ENCODE measurements at places on chromosomes 2 and 18.

- DNase-seq = no peak
These were observed 138.4 kb downstream of the OTX1 start for GRCh38 chr2:63189026-63189425.

DNA sequence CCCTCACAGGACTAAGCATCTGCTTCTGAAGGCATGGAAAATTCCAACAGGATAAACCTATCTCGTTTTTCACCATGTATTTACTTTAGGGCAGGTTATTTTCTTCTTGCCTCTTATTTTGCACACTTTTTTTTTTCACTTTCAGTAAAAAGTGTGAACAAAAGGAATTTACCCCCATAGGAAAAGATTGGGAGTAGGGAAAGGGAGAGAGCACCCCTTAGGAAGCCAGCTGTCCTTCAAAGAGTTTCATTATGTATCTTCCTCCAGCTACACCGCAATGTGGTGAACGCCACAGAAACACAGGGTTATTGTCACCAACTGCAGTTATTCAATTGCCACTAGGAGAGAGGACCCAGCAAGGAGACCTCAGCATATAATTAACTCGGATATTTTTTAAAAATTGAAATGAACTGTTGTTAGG lies 286.2 kb upstream of the VRK2 start:
- no peak for DNase-seq

DNA sequence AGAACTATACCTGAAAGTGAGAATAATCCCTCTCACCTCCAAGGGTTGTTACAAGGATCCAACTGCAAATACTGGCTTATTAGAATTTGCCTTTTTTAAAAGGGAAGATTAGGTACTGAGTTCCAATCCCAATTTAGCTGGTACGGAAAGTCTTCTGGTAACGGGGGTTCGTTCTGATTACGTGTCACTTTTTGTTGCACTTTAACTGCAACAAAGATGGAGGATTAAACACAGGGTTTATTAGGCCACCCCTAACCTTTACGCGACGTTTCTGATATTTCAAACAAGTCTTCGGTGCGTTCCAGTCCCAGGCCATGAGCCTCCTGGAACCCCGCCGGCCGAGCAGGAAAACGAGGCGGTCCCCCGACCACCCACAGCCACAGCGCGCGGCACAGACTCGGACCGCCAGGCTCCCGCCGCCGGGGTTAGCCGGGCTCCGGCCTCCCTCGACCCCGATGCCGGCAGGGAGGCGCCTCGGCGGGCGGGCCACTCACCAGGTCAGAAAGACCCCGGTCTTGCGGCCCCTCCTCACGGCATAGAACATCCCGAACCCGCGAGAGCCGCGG lies 411 bp downstream of the RNASEH1 start:
- DNase-seq = no peak

DNA sequence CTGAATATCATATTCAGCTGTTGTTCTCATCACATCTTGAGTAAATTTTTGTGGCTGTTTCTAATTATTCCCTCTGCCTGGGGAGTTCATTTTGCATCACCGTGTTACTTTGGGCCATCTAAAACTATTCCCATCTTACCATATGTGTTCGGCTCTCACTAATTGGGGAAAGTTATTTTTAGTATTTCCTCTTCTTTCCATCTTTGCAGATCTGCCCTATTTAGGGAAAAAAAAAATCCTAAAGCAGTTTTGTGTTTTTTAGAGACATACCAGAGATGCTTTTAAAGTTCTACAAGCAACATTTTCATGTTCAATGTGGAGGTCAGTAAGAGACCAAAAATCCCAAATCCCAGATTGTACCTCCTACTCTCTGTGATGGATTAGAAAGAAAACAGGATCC lies 111.3 kb upstream of the NDUFV2 start:
- no peak for DNase-seq

DNA sequence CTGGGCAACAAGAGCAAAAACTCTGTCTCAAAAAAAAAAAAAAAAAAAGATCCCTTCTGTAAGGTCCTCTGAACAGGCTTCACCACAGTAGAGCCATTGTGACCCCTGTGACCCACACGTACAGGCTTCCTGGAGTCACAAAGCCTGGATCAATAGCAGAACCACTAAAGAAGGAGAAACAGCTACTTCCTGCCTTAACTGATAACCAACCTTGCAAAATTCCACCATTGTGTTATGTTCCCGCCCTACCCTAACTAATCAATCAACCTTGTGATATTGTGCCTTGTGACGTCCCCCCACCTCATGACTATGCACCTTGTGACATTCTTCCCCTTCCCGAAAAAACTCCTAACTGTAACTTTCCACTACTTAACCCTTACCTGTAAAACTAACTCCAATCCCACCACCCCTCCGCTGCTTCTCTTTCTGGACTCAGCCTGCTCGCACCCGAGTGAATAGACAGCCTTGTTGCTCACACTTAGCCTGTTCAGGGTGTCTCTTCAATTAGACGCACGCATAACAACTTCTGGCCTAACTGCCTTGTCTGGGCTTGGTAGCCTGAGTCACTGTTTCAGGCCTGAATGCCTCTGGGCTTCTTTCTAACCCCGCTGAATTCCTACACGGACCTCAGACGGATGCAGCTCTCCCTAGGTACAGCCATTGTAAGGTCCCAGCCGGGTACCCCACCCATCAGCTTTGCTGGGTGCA lies 13.9 kb downstream of the SCYGR8 start:
- DNase-seq = no peak

GRCh38 chr18:12421732-12422131 lies 14.0 kb downstream of the PRELID3A start:
- no peak for DNase-seq

DNA sequence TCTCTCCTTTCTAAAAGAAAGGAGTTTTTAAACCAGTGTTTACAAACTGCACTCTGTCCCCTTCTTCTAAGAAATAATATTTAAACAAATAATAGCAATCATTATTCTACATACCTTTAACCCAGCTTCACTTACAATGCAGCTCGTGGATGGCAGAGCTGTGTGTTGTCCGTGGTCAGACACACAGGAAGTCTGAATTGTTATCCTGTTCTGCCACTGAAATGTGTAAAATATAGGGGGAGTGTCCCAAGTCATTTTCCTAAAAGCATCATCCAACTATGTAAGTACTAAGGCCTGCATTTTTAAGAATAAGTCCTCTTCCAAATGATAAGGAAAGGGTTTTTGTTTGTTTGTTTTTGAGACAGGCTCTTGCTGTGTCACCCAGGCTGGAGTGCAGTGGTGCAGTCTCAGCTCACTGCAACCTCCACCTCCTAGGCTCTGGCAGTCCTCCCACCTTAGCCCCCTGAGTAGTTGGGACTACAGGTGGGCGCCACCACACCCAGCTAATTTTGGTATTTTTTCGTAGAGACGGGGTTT lies 2.7 kb upstream of the PPP4R1 start:
- DNase-seq = no peak

- peak; percentile 49 for DNase-seq
These were observed 17.6 kb upstream of the CD28 start for GRCh38 chr2:203688798-203689197.
